ENCODE measurements at places on chromosomes 6 and 20.

GRCh38 chr6:71510057-71510713, 221.6 kb downstream of the OGFRL1 start:
- peak; percentile 21 for DNase-seq

- DNase-seq = no peak
Measured at GRCh38 chr6:14713008-14713960, 532.6 kb upstream of the JARID2 start.

DNA sequence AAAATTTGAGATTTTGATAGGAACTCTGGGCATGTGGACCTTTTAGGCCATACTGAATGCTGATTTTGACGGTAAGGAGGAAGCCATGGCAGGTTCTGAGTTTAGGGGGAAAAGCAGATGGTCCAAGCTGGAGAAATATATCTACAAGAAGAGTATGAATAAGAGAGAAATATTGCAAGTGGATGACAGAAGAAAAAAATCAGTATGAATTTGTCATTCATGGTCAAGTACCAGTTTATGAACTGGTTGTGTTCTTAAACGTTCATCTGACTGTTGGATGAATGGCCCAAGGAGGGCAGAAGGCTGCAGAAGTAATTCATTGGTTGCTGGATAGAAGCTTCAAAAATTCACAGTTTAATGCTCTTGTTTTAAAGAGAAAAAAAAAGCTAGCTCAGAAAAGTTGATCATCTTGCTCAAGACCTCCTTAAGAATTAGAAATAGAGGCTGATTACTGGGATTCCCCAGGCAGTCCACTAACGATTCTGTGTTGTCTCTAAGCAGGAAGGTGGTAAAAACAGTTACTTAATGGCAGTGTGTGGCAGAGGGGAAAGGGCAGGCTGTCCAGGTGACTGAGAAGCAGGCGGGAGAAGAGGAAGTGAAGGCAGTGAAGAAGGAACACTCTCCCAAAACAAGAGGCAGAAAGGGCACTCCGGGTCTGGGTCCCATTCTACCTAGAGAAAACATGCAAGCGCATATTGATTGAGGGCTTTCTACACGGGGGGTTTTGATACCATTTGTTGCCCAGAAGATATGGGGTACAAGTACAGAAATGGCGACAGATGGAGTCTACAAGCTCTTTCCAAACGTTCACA, 2.0 kb upstream of the DUSP22 start:
- no peak for DNase-seq

GRCh38 chr6:156774863-156775405, 2.2 kb upstream of the ARID1B start:
- DNase-seq = peak; percentile 40

- DNase-seq = no peak
Measured at GRCh38 chr6:165937564-165938358, 229.9 kb downstream of the TBXT start.

GRCh38 chr6:166556863-166557322, 29.6 kb downstream of the RAMACL start:
- DNase-seq = no peak

DNA sequence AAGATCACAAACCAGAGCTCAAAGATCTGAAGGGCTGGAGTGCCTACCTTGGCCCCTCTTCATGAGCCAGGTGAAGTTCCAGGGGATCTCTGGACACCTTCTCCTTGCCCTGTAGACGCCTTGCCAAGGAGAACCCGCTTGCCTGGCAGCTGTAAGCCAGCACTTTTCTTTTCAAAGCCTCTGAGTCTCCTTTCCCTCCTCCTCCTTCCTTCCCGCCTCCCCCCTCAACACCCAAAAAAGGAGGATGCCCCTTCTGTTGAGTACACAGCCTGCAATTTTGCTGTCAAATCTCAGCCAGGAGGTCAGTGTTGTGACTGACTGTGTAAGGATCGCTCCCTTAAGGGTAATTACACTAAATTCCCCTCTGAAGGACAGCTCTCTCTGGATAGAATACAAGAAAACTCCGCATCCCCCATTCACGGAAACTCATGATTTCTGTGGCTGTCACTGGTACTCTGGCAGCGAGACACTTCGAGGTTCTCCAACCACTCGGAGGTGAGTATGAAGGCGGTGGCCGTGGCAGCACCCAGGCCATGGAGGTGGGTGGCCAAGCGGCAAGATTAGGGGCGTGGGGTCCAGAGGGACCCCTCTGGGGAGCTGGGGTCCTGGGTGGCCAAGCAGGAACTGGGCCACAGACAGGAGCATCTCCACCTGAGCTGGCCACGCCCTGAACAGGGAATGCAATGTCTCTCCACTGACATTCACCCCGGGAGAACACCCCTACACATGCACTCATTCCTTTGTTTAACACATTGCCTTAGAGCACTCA, 23.2 kb upstream of the FOXP4 start:
- no peak for DNase-seq

DNA sequence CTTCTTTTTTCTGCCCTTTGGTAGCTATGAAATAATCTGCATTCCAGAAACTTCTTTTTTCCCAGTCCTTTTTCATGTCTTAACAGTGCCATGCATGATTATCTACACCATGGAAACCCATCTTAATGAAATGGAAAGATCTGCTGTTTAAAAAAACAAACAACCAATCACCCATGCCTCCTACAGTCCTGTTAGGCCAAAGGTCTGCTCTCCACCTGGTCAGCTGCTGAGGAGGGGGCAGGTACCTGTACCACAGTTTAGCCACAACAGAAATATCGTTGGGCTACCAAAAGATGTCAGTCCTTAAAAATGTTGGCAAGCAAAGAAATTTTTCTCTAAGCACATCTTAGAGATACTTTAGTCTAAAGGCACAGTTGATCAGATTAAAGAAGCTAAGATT, 112.6 kb downstream of the SLC16A10 start:
- DNase-seq = no peak

DNA sequence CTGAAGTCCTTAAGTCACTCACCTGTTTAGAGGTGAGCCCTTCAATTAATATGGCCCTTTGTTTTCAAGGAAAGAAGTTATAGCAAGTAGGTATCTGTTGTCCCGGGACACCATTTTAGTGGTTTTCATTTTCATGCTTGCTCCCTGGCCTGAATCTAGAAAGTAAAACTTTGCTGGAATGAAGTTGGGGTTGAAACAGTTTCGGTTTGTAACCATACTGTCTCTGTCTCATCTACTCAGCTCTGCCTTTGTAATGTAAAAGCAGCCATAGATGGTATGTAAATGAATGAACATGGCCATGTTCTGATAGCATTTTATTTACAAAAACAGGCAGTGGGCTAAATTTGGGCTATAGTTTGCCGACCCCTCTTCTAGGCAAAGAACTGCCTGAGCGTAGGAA, 64.9 kb upstream of the GNRH2 start:
- DNase-seq = no peak

Data from NCI-H446 (cell line).